ENCODE measurements at places on chromosomes 3 and 15.
A peak's percentile ranks its signal among the peaks of the same experiment; 100 is the strongest.

GRCh38 chr3:94115482-94115881, 52.6 kb downstream of the NSUN3 start:
- peak; percentile 3 for DNase-seq

DNA sequence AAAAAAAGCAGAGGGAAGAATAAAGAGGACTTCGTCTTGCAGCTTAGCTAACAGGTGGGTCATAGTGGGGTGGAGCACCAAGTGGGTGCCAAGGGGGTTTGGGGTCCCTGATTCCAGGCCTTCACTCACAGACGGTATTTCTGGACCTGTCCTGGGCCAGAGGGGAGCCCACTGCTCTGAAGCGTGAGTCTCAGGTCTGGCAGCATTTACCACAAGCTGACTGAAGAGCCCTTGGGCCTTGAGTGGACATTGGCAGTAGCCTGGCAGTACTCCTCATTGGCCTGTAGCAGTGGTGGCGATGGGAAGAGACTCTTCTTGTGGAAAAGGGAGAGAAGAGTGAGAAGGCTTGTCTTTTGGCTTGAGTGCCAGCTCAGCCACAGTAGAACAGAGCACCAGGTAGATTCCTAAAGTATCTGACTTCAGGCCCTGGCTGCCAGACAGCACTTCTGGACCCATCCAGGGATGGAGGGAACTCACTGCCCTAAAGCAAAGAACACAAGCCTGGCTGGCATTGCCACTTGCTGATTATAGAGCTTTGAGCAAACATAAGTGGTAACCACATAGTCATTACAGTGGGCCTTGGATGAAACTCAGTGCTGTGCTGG, 72.9 kb downstream of the GLDN start:
- no peak for DNase-seq

- no peak for DNase-seq
These were observed 59.5 kb downstream of the FNDC3B start for GRCh38 chr3:172098698-172099494.

DNA sequence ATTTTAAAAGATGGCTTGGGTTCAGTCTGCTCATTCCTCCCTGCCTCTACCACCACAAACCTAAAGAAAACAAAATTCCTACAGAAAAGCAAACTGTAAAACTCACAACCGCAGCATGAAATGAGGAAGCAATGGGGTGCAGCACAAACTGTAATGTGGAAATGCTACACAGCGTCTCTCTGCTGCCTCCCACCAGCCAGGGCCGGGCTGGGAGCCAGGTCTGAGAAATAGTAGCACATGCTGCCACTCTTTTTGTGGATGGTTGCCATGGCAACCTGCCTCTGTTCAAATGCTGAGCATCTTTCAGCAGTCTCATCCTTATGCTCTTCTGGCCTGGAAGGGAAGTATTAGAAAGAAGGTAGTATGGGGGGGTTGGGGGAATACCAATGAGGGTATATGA, 55.4 kb downstream of the EOMES start:
- DNase-seq: peak; percentile 22

DNA sequence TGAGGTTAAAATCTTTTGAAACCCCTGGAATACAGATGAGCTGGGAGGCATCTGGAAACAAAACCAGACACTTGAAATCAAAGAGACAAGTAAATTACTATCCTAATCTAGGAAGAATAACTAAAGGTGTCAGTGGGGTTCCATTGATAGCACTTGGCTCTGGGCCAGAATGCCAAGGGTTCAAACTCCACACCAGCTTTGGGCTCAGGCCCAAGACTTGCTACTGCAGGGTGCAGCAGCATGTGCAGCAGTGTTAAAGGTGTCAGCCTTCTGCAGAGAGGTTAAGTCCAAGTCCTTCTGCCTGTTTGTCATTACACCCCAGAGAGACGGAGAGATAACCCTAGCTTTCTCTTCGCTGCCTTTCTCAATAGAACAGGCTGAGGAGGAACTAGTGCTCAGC, 273.9 kb downstream of the TIGIT start:
- DNase-seq: no peak

DNA sequence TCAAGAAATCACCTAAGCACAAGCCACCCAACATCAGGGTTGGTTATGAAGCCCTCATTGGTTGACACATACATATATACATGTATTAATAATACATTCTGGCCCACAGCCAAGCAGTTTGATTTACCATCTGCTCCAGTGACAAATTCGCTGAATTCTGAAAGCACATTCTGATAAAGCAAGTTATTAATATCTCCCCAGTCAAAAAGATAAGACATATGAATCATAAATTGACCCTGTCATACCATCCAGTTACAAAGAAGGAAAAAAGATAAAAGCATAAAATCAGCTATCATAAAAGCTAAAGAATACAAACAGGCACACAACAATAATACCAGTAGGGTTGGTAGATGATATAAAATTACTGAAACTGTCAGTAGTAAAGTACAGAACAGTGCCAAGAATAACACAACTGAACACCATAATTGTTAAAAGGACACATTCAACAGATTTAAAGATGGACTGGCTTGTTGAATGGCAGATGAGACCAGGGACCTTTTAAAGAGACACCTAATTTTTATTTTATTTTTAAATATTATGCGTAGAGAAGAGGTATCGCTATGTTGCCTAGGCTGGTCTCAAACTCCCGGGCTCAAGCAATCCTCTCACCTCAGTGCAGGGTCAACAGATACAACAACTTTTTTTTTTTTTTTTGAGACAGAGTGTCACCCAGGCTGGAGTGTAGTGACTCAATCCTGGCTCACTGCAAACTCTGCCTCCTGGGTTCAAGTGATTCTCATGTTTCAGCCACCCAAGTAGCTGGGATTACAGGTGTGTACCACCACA, 7.7 kb downstream of the SNX4 start:
- no peak for DNase-seq

DNA sequence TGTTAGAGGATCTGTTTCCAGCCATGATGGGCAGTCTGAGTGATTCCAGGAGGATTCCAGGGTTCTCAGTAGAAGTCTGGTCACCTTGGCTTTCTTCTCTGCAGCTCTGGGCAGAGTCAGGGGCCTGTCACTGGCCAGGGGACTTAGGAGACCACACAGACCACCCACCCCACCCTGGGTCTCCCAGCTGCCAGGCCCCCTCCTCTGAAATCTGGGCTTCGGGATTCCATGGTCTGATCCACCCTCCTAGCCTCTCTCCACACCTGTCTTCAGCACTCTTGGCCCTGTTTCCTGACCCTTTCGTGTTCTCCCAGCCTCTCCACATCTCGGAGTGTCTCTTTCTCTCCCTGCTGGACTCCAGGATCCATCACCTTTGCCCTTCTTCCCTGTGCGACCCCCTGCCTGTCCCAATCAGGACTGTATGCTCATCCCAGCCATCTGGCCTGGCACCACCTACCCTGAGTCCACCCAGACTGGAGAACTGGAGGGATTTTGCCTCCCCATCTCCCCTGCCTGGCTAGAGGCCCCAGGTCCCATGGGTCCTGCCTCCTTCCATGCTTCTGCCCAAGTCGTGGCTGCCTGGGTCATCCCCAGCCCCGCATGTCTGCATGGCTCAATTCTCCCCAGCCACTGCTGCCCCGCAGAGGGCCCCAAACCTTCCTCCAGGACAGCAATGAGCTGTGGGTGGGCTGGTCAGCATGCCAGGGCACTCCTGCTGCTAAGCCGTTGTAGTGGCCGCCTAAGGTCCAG, 34.3 kb downstream of the GOLGA6L10 start:
- DNase-seq: peak; percentile 49

DNA sequence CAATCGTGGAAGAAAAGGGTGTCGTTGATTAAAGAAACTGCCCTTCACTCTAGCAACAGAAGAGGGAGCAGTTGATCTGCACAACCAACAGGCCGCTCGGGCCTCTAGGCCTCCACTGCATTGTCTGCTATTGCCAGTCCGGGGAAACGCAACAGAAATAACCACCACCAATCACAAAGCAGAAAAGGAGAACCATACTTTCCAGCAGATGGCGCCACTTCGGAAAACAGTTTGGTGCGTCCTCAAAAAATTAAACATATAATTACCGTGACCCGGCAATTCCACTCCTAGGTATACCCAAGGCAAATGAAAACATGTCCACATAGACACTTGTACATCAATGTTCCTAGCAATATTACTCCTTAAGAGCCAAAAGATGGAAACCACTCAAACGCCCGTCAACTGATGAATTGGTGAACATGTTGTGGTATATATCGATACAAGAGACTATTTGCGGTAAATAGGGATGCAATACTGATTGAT, 154.1 kb downstream of the TJP1 start:
- no peak for DNase-seq

- no peak for DNase-seq
These were observed 111.6 kb downstream of the TIGIT start for GRCh38 chr3:114405202-114405990.

- no peak for DNase-seq
These were observed 433.4 kb downstream of the PYDC2 start for GRCh38 chr3:191894406-191894805.

- no peak for DNase-seq
These were observed 13.4 kb upstream of the ITGA11 start for GRCh38 chr15:68445351-68445750.

GRCh38 chr3:101530686-101531047, 17.7 kb upstream of the SENP7 start:
- no peak for DNase-seq

GRCh38 chr3:25582242-25582641, 82.5 kb downstream of the TOP2B start:
- DNase-seq: no peak

DNA sequence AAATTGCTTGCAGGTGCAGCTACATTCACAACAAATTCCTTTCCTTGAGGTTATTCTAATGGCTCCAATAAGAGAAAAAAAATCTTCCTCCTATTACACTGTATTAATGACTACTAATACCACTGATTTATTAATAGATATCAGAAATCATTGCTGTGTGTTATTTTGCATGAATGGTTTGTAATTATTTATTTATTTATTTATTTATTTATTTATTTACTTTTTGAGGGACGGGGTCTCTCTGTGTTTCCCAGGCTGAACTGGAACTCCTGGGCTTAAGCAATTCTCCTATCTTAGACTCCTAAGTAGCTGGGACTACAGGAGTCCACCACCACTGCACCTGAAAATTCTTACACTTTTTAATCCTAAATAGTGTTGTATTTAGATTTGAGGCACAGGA, 390.4 kb downstream of the SI start:
- DNase-seq: no peak

DNA sequence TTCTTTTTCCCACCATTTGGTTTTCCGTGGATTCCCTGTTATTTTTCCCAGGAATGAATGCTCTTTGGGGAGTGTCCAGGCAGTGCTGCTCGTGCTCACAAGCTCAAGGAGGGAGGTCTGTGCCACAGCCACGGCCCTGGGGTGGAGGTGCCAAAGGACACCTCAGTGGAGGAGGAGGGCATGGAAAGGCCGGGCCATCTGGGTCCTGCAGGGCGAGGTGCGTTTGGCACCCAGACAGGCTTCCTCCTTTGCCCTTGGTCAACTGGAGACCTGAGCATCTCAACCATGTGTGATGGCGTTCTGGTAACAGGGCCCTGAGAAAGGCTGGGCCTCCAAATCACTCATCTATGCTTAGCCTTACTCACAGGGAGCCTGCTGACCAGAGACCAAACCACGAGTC, 25.4 kb downstream of the KY start:
- no peak for DNase-seq

- no peak for DNase-seq
These were observed 6.5 kb downstream of the A4GNT start for GRCh38 chr3:138125548-138126221.

GRCh38 chr3:159881828-159882309, 106.8 kb upstream of the IL12A start:
- DNase-seq: no peak

GRCh38 chr3:6571448-6571847, 289.5 kb upstream of the GRM7 start:
- no peak for DNase-seq

- no peak for DNase-seq
These were observed 976 bp upstream of the ABTB1 start for GRCh38 chr3:127671523-127672428.

DNA sequence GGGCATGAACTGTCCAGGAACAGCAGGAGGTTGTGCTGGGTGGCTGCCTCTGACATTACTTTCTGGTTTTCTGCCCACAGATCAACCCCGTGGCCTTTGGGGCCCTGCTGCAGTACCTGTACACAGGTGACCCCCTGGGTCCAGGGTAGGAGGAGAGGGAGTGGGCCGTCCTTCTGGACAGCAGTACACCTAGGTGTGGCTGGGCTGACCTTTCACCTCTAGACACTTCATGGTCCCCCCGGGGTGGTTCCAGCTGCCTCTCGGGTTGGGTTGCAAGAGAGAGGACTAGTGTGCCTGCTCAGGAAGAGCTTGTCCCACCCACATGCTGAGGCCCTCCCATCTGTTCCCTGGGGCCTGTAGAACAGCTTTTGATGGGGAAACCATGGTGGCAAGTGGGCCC, 3.7 kb downstream of the ABTB1 start:
- no peak for DNase-seq

- no peak for DNase-seq
These were observed 106.9 kb downstream of the LRRK1 start for GRCh38 chr15:101025896-101026631.

GRCh38 chr3:156664831-156665178, 9.6 kb upstream of the TIPARP start:
- no peak for DNase-seq

DNA sequence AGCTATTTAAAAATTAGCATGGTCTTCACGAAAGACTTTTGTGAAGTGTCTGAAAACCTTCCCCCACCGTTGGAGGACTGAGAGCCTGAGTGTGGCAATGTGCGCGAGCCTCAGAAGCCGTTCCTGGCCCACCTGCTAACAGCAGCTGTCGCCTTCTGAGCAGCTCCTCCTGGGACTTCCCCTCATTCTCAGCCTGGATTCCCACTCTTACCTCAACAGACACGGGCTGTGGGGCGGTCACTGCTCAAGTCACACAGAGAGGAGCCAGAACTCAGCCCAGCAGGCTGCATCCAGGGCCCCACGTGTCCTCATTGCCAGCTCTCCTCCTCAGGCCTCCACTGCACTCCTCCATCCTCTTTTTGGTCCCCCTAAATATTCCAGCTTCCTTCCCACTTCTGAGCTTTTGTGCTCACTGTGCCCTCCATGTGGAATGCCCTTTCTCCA, 7.8 kb downstream of the DNASE1L3 start:
- DNase-seq: no peak

DNA sequence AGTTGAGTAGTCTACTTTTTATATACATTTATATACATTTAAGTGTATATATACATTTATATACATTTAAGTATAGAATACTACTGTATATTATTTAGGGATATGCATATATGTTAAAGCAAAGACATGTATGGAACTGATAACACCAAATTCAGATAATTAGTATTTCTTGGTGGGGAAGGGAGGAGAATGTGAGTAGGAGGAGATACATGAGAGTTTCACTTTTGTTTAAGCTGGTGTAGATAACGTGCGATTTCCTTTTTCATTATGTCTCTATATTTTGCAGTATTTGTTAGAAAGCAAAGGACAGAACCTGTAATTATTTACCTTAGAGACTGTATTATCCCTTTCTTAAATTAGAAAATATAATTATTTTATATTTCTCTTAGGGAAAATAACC, 16.6 kb upstream of the NIT2 start:
- DNase-seq: no peak

GRCh38 chr3:105137911-105138310, 228.8 kb upstream of the ALCAM start:
- no peak for DNase-seq

GRCh38 chr3:109927161-109927560, 589.8 kb upstream of the DPPA4 start:
- no peak for DNase-seq
